ENCODE measurements at places on chromosomes 4 and X. TPM values are rescaled to one million over a fixed set of nuclear protein-coding genes. Genes with fewer than 3 reads are reported as not detected.

- no peak for DNase-seq
Measured at GRCh38 chrX:35289952-35290351, 347.4 kb downstream of the FAM47B start.

DNA sequence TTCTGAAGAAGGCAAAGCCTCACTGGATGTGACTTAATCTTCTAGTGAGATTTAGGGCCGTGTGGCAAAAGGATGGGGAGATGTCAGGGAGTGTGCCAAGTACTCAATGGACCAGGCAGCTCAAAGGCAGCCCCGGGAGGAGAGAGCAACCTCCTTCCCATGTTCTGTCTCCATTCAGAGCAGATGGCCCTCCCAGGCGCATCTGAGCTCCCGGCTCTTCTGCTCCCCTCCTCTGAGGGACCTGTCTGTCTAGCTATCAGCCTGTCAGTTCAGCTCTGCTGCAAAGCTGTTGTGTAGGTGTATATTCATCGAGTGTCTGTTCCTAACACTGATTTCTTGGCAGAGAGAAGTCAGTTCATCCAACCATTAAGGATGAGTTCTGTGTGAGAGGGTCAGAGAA lies 10.9 kb upstream of the PORCN start:
- no peak for DNase-seq

DNA sequence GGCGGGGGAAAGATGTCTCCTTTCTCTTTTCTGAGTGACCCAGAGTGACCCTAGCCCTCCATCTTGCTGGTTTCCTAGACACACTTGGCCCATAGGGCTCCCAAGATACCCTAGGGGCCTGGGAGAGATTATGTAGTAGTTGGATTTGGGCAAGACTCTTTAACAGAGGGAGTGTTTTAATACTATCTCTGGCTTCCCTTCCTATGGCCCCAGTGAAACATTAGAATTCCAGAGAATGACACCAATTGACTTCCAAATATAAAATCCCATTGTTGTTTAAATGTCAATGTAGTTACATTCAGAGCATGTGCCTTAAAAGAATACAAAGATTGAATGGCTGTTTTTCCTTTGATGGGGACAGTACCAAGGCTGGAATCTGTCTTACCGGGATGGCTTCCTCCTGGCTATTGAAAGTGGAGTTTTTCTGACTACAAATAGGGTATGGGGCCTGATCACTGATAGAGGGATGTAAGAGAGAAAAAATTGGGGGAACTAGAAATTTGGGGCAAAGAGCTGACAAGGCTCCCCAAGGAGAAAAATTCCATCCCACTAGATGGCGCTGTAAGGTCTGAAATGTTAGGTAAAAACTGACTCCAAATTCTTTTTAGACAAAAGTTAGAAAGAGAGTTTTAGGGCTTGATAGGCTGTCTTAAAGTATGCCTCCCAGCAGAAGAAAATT lies 10.7 kb downstream of the TENT5D start:
- DNase-seq, result no peak

- DNase-seq, result peak; percentile 80
Measured at GRCh38 chr4:185566425-185566824, 31.1 kb upstream of the PDLIM3 start.

SLC25A43 gene
- total RNA-seq, result 33.6 TPM

DNA sequence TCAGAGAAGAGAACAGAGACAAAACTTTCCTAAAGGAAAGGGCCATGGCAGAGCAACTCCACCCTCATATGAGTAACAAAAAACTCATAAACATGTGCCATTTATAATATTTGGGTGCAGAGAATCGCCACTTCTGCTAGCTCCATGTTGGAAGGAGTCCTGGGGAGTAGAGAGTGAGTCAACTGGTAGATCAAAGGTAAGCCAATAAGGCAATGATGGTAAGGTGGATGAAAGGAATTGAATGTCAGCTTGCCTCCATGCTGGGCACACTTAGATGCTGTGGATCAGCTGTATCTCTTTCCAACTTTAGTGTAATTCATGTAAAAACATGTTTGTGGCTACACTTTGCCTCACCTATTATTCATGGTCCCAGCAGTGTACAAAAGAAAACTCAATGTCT lies 4.7 kb downstream of the QRFPR start:
- no peak for DNase-seq

- no peak for DNase-seq
Measured at GRCh38 chrX:31301203-31301602, 229.4 kb upstream of the FTHL17 start.

Measured in lower leg skin (tissue), 4 donors.